Upper lobe of right lung (tissue), 1 donor: ENCODE measurements at places on chromosomes 4 and X. TPM values are rescaled to one million over a fixed set of nuclear protein-coding genes. Genes with fewer than 3 reads are reported as not detected.

The ANXA10 gene
- not detected for total RNA-seq

The DNAAF6 gene
- total RNA-seq: not detected

The RBMXL3 gene
- total RNA-seq: not detected

The CT45A5 gene
- 1.2 TPM for total RNA-seq

The SSX2B gene
- total RNA-seq: not detected
